ENCODE measurements at places on chromosomes 6 and 20.

DNA sequence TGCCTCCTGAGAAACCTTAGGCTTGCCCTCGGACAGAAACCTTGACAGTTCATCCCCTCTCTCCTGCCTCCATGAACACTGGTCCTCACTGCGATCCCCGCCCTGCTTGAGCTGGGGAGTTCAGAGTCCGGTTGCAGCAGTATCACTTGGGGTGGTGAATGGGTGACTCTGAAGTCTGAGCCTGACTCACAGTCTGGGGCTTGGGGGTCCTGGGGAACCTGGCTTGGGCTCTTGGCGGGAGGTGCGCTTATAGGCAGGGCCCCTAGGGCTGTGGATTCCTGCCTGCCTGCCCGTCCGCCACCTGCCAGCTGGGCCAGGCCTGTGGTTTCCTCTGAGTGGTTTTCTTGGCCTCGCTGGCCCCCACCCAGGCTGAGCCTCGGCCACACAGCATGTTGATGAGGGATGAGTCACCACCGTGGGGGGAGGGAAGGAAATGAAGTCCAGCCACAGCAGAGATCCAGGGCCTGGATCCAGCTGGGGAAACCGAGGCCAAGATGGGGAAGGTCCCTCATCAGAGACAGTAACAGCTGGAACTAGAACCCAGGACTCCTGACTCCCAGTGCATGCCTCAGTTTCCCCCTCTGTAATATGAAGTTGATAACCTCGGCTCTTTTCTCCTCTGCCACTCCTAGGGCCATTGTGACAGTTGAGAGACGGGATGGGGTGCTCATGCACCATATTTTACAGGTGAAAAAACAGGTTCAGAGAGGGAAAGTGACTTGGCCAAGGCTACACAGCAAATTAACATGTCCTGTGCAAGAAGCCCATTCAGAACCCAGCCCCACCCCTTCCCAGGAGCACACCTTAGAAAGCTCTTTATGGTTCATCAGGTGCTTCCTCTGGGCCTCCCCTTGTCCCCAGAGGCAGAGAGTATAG, 9.2 kb downstream of the FOXS1 start:
- peak; percentile 71 for DNase-seq

DNA sequence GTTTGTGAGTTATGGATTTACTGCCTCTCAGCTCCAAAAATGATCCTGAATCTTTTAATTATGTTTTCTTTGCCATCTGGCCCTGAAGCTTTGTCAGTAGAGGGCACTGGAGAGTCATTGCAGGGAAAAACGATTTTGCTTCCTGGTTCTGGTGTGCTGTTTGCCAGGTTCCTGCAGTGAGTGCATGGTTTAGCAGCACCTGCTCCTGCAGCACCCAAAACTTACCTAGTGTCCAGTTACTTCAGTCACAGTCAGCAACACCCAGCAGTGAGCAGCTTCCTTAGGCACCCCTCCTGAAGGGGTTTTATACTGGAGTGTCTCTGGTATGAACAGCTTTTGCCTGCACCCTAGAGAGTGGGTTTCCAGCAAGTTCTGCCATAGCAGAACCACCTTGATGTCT, 6.0 kb upstream of the TRIM26 start:
- DNase-seq = peak; percentile 60

DNA sequence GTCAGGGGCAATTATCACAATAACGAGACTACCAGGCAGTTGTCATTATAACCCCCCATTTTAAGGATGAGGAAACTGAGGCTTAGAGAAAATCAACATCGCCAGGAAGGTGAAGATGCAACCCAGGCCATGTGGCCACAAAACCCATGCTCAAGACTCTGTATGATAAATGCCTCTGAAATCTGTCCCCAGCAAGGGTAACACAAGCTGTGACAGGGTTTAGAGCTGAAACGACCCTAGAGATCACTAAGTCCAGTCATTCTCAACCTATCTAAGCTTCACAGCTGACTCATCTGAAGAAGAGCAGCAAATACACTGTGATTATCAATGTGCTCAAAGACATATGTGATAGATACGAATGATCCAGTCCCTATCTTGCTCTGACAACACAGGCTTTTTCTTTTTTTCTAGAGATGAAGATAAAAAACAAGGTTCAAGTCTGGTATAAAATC, 47.0 kb downstream of the ARHGAP18 start:
- no peak for DNase-seq

DNA sequence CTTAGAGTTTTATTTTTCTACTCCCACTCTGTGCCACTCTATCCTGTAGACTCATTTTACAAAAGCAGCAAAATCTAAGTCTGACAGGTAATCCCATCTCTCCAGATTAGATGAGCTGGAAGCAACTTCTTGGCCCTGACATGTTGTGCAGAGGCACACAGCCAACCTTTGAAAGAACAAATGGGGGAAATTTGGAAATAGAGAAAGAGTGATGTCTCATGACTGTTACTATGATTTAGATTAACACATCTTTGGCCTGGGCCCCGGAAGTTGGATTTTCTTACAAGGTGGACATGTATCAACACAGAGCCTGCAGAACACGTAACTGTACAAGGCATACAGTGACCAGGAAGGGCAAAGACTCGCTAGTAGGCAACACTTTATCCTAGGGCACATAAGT, 227.7 kb downstream of the MYLK4 start:
- DNase-seq = peak; percentile 98

- peak; percentile 92 for DNase-seq
Observed at GRCh38 chr20:59042796-59043631, 428 bp upstream of the PRELID3B start.

GRCh38 chr20:47531458-47531857, 29.8 kb downstream of the NCOA3 start:
- no peak for DNase-seq

DNA sequence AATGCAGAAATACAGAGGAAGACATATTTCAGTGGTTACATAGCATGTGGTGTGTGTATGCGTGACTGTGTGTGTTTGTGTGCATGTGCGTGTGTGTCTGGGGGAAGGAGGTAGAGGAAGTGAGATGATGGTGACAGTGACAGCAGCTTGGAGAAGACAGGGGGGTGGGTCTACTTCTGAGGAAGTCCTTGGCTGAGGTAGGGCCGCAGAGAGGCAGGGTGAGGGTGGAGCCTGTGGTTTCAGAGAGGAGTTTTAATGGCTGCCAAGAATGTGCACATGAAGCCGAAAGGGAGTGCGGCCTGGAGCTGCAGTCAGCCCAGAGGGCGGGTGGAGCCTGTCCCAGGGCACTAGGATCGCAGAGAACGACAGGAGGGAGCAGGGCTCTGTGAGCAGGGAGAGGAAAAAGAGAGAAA, 22.7 kb upstream of the RNF24 start:
- DNase-seq = peak; percentile 58

DNA sequence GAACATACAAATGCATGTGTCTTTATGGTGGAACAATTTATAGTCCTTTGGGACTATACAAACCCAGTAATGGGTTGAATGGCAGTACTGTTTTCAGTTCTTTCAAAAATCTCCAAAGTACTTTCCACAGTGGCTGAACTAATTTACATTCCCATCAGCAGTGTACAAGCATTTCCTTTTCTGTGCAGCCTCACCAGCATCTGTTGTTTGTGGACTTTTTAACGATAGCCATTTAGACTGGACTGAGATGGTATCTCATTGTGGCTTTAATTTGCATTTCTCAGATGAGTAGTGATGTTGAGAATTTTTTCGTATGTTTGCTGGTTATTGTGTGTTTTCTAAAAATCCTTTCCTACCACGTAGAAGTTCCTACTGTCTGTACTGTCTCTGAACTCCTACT, 327.2 kb upstream of the ZFP64 start:
- DNase-seq = no peak

- no peak for DNase-seq
Observed at GRCh38 chr6:145159921-145160320, 575.4 kb downstream of the EPM2A start.

Data from epithelial cell of esophagus (primary cell).